ENCODE measurements at places on chromosomes 4 and X.

DNA sequence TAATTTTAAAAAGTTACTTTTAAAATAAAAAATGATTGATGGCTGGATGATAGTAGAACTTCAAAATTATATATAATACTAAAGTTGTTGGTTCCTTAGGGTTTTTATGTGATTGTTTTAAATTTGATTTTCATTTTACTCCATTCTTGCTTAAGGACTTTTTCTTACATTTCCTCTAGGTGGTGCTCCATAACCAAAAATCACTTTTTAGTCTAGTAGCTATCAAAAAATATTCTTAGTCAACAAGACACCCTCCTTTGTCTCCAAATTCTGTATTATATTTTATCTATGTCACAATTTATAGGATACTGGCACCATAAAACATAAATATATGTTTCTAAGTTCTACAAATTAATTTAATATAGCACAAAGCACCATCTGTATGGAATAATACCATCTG is 67.2 kb upstream of the BRWD3 start:
- no peak for DNase-seq

DNA sequence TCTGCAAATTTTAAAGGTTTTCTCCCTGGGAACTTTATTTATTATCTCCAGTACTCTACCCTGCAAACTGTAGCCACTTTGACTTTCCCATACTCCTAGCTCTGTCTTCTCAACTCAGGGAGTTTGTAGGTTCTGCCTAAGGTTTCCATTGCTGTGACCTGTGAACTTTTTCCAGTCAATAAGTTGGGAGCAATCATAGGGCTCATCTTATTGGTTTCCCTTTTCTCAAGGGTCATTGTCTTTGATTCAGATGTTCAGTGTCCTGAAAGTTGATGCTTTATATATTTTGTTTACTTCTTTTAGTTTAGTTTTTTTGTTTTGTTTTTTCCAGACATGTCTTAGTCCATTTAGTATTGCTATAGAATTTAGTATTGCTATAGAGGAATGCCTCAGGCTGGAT is 85.3 kb upstream of the NUDT6 start:
- DNase-seq = no peak

DNA sequence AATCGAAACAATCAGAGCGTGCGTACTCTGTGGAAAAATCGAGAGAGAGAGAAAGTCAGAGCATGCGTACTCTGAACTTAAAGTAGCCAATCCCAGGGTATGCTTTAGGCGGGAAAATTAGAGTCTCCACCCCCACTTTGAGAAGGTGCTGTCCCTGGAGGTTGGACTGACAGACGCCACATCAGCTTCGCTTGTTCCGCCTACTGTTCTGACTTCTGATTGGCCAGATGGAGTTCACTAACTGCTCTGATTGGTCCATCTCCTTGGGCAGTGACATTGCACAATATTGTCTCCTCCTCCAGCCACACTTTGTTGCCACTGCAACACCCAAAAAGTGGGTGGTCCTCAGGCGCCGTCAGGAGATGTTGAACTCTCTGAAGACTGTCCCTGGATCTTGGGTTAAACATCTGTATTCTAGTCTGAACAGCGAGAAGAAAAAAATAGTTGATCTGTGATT is at the start of gene SSX5:
Gene SSX5 (minus strand): TSS at position 51 of the 457 bp plus-strand sequence. CDS start 1,437 bp downstream, outside the sequence.
- DNase-seq = no peak

- peak; percentile 65 for DNase-seq
Measured at GRCh38 chrX:11533199-11533651, 132.5 kb downstream of the ARHGAP6 start.

GRCh38 chr4:139736274-139736660 is 70.6 kb downstream of the MGST2 start:
- no peak for DNase-seq

GRCh38 chr4:156521631-156522030 is 450.0 kb downstream of the PDGFC start:
- DNase-seq = no peak

DNA sequence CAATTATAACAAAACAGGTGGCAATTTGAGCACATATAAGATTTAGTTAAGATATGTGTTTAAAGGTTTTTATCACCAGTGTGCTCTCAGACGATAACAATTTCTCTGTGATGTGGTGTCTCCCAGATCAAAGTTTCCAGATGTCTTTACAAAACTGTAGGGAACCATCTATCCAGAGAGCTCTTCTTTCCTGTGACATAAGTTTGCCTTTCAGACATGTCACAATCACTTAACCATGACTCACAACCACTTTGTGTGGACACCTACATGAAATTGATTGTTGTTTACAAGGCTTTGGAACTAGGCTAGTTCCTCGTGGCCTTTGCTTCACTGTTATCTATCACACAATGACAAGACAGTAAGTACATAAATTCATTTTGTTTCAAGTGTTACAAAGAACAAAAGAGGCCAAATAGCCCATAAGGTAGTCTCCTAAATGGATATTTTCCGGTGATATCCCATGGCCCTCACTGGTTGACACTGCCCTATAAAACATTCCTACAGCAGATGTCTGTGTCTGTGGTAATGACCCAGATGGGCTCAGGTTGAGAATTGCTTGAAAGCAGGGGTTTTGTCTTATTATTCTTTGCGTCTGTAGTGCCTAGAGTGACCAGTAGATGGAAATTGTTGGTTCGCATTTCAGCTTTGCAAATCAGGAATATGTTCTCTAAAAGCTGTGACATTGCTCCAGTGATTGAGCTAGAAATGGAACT is 297.8 kb upstream of the FAM241A start:
- DNase-seq = no peak

GRCh38 chr4:133131829-133132460 is 17.1 kb upstream of the PCDH10 start:
- DNase-seq = no peak

DNA sequence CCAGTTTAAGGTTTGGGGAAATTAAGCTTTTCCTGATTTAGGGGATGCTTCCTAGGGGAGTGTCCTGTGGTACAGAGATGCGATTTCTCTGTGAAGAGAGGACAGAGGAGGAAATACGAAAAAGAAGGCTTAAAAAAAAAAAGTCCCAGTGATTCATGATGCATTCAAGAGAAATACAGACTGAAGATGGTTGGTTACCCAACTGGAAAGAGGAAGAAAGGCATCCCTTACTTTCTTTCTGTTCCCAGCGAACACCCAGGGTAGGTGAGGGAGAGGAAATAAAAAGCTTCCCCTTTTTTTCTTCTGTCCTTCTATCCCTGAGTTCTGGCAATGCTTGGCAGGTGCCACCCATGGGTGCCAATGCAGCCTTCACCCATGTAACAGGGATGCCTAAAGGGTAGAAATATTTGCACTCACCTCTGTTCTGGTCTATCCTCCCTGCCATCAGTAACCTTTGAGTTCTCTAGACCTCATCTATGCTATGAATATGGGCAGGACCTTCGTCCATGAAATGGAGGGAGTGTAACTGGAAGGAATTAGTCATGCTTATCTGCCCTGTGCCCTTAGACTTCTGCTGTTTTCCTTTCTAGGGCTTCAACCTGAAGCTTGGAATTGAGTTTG is 230.1 kb upstream of the GALNTL6 start:
- no peak for DNase-seq

- no peak for DNase-seq
Measured at GRCh38 chrX:44042751-44043150, 69.6 kb upstream of the NDP start.

DNA sequence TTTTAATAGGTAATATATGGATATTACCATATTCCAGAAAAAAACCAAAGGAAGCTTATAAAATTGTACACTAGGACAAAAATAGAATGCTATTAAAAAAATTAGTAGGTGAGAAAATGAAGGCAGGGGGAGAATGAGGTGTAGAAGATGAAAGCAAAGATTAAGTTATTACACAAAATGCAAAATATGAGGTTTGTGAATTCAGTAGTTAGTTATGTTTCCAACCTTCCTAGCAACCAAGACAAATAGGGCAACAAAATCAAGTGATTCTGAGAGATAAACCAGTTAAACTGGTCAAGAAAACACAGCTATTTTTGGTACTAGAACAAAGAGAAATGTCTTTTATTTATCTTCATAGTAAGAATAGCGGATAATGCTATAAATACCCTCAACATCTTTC is 300.0 kb upstream of the RASGEF1B start:
- DNase-seq = no peak

GRCh38 chrX:2187352-2188115 is 313.2 kb downstream of the DHRSX start:
- no peak for DNase-seq

DNA sequence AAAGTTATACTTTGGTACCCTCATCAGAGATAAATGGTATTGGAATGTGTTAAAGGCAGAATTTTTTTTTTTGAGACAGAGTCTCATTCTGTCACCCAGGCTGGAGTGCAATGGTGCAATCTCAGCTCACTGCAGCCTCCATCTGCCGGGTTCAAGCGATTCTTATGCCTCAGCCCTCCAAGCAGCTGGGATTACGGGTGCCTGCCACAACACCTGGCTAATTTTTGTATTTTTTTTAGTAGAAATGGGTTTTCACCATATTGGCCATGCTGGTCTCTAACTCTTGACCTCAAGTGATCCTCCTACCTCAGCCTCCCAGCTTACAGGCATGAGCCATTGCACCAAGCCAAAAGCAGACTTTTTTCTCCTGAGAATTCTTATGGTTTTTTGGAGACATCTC is 11.4 kb upstream of the RELL1 start:
- no peak for DNase-seq

- DNase-seq = no peak
Measured at GRCh38 chrX:108217876-108218275, 126.3 kb downstream of the ATG4A start.

DNA sequence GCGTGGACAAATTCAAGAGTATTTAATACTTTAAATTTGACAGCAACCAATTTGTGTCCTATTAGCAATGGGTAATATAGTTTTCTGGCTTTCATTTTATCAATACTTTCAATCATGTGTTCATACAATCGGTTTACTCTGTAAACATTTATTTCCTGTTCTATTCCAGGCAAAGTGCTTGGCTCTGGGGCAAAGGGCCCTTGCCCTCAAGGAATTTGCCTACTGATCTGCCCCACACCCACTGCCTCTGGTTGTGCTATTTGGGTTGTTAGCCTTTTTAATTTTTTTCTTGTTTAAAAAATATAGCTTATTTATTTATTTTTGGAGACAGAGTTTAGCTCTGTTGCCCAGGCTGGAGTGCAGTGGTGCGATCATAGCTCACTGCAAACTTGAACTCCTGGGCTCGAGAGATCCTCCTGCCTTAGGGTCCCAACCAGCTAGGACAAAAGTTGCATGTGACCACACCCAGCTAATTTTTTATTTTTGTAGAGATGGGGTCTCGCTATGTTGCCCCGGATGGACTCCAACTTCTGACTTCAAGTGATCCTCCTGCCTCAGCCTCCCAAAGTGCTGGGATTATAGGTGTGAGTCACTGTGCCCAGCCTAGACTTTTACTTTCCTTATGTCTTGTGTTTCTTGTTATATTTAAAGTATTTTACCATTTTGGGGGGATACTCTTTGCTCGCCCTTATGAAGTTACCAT is 30.7 kb upstream of the CBR4 start:
- no peak for DNase-seq

DNA sequence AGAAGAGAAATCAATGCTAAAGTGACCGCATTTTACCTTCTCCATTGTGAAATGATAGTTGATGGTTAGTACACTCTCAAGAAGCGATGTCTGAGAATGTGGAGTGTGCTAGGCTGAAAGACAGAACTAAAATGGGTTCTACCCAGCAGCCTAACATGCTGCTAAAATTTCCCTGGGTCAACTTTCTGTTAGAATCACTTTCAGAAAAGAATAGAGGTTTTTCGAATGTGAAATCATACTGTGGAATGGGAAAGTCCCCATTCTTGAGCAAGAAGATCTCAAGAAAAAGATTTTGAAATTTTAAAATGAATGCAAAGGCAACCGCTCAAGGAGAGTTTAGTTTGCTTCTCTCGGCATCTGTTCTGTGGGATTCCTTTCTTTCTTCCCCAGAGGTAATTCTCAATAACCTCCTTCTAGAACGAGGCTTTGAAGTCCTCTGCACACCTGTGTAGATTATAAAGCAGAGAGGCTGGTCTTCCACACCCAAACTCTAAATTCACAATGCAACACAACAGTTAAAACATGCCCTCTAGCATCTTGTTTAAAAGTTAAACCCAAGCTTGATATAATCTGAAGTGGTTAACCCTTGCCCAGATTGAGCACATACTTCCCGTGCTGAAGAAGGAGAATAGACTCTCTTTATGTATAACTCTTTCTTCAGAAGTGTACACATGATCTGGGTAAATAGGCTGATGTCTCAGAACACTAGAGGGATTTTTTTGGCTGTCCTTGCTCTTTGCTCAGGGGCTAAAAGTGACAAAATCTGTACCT is 208.7 kb upstream of the KLF3 start:
- DNase-seq = peak; percentile 3

DNA sequence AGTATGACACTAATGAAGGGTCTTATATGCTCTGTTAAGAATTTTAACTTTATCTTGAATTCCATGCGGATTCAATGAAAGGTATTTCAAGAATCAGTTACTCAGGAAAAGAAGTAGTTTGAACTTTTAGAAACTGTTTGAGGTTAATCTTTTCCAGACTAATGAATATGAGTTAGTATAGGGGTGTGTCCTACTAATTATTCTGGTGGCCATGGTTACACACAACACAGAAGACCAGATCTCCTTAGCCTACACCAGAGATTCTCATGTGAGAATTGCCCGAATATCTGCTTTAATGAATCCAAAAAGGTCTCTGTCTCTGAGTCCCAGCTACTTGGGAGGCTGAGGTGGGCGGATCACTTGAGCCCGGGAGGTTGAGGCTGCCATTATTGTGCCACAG is 100.4 kb downstream of the MMRN1 start:
- DNase-seq = no peak

DNA sequence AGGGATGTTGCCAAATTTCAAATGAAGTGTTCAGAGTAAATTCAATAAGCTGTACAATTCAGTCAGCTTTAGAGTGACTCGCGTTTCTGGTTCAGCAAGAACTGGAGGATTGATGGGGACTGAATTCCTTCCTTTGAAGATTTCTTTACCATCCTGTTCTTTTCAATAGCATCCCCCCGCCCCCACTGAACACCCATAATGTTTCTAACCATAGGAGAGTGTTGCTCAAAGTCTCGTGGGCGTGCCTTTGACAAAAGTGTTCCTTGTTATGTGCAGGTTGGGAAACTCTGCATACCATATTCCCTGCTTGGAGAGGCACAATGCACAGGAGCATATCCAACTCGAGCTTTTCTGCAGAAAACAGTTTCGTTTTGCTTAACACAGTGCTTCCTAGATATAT is 323.5 kb upstream of the CASK start:
- no peak for DNase-seq

DNA sequence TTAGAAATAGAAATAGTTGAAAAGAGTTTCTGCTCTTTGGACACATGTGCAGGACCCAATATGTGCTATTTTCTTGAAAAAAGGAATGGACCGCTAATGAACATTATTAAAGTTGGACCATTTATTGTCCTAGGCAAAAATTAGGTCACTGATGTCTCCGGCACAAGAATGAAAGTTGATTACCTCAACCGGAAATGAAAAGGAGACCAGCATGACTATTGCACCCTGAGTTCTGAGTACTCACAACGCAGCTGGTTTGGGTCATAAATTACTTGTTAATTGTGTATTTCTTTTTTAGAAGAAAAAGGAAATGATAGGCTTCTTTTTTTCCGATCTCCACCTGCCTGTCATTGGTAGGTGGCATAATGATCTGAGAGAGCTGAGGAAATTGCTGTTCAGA is 232.7 kb downstream of the ARHGAP24 start:
- no peak for DNase-seq

Data from CD4-positive, alpha-beta T cell treated with Interleukin-6 at 100 ng/mL for 8 hours (primary cell).